ENCODE measurements at places on chromosomes 6 and 20.

DNA sequence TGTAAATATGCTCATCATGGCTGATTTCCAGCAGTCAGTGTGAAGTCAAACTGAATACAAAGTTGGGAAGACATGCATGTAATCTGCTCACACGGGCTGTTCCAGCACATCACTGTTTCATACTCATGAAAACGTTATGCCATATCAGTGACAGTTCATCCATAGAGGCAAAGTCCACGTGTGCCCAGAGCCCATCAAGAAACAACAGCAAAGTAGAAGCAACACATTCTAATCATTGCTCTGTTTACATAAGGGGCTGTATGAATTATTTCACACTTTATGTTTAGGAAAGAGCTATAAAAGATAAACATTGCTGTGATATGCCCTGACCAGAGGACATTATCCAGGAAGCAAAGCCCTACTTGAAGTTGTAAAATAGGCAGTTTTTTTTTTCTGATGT, 157.0 kb upstream of the ENPP5 start:
- DNase-seq: no peak

DNA sequence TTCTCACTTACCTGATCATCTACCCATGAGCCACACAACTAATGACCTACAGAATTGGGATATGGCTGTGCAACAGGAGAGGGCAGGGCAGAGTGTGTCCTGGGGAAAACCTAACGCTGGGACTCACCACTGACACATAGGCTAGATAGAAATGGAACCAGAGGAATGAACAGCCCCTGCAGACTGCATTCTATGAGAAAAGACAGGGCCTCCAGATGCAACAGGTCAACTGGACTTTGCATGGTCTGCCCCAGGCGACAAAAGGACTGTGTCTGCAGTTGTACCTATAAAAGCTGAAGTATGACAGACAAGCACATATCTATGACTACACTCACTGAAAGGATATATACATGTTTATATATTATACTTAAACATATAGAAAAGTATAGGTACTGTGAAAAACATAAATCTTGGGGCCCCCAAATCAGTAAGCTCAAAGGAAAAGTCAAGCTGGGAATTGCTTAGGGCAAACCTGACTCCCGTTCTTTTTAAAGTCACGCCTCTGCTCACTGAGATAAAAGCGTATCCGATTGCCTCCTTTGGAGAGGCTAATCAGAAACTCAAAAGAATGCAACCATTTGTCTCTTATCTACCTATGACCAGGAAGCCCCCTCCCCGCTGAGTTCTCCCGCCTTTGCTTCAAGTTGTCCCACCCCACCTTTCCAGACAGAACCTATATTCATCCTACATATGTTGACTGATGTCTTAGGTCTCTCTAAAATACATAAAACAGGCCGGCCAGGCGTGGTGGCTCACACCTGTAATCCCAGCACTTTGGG, 68.5 kb downstream of the EPB41L2 start:
- DNase-seq: no peak

- DNase-seq: no peak
These were observed 131.9 kb upstream of the BACH2 start for GRCh38 chr6:90428514-90428913.

DNA sequence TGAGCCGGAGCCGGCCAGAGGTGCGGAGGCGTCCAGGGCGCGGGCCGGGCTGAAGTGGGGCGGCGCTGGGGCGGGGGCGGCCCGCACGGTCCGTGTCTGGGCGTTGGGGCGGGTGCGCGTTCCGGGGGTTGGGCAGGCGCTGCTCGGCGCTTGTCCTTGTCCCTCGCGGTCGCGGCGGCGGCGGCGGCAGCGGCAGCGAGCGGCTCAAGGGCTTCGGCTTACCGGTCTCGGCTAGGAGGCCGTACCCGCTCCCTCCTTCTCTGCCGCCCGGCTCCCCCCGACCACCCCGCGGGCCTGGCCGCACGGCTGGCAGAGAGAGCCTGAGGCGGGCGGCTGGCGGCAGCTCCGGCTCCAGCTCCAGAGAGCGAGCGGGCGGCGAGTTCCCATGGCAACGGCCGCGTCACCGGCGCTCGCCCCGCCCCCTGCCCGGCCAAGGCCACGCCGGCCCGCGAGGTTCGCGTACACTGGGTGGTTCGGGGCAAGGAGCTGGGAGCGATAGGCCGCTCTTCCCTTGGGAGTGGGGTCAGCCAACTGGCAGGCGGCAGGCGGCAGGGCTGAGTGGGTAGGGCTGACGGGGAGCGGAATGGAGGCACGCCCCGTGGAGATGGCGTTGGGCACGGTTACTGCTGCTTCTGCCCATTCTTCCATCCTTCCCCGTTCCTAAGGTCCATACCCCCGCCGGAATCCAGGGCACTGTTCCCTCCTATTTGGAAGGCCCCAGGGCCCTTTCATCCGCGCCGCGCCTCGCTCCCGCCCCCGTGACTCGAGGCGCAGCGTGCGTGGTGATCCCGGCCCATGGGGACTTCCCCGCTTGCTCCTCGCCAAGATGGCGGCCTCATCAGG, at the start of gene LRRC73:
LRRC73 (minus strand) TSS at position 363 of the 843 bp plus-strand sequence. CDS start 561 bp downstream, outside the sequence.
- DNase-seq: peak; percentile 85

DNA sequence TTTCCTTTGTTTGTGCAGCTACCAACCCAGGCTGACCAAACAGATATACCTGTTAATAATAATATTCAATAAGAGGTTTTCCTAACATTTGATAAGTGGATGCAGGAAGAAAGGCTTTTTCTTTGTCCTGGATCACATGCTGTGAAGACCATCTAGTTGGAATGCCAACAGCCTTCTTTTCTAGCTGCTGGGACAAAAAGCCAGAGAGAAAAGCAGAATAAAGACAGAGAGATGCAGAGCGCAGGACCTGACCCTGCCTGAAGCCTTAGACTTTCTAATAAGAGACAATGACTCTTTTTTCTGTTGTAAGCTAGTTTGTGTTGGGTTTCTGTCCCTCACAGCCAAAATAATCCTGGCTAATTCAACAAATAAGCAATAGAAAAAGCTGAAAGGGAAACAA, 308.2 kb downstream of the PHF3 start:
- no peak for DNase-seq

DNA sequence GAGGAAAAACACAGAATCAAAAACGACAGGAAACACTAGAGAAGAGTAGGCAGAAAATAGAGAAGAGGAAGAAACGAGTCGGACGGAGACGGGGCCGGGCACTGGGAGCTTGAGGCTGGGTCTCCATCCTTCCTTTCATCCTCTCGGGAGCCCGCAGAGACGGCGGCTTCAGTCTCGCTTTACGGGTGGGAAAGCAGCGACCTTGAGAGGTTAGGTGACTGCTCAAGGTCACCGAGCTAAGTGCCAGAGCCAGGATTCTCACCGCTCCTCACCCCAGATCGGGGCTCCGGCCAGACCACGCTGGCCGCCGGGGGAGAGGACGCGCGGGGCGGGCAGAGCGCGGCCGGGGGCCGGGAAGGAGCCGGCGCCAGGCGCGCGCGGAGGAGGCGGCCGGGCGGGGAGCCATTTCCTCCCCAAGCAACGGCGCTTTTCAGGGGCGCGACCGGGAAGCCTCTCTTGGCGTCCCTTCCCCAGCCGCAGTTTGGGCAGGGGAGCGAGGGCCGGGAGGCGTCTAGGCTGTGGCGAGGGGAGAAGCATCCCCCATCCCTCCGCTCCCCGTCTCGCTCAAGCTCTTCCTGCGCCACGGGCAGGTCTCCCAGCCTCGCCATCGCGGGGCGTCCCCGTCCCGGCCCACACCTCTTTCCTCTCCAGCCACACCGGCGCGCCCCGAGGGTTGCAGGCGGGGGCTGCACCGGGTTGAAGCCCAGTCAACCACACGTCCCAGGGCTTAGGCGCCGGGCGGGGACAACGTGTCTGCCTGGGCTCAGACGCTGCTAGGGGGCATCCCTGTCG, 24.1 kb upstream of the MAP3K7 start:
- DNase-seq: no peak

DNA sequence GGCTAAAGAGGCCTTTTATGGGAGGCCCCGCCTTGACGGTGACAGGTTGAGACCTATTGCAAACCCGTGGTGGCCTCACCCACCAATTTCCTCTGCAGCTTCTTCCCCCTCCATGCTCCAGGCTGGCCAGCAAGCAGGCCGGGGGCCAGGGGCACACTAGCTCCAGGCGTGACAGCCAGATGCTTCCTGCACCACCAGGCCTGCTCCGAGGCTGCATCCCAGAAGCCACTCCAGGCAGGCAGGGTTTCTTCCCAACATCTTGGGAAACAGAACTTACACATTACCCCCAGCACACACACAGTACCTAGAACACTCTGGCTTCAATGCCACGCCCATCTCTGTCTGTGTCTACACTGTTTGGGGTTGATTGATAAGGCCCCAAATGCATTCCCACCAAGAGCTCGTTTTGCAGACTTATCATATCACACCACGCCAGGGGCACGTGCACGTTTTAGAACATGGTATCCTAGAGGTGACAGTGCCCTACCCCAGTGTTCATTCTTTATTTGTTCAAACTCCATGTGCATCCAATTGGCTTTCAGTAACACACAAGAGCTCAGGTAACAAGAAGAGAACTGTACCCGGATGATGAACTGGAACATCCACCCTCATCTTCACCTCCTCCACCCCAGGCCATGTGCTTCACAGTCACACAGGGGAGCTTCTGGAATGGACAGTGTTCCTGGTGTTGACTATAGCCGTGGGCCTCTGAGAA, 221.4 kb upstream of the RREB1 start:
- no peak for DNase-seq

GRCh38 chr6:100664274-100665040, 199.7 kb upstream of the SIM1 start:
- DNase-seq: peak; percentile 18

- no peak for DNase-seq
These were observed 119.1 kb downstream of the ADAT2 start for GRCh38 chr6:143331362-143331761.

DNA sequence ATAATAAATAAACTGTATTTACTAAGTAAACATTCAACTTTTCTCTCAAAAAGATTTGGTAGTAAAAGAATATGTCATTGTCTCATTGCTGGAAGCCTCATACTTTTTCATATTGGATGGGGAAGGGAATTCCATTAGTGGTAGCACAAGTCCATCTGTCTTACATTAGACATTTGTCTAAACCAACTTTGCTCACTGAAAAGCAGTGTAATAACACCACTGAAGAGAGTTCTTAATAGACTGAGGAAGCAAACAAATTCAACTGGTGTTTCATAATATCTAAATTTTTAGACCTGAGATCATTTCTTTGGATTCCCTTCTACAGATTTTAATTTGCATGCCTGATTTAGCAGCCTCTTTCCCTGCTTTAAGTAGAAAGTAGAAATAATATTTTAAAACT, 62.7 kb downstream of the PLCB1 start:
- DNase-seq: no peak

DNA sequence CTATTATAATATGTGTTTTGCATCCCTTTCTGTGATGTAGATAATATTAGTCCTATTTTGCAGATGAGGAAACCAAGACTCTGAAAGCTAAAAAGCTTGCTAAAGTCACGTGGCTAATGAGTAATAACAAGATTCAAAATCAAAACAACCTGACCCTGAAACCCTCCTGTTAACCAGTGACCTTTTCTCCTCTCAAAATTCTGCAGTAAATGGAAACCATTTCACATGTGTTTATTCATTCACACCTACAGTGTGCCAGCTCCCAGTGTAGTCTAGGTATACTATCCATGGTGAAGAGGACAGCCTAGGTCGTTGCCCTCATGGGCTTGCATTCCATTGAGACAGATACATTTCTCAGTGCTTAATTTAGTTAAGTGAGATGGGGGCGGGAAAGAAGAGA, 30.6 kb upstream of the PHACTR2 start:
- no peak for DNase-seq

DNA sequence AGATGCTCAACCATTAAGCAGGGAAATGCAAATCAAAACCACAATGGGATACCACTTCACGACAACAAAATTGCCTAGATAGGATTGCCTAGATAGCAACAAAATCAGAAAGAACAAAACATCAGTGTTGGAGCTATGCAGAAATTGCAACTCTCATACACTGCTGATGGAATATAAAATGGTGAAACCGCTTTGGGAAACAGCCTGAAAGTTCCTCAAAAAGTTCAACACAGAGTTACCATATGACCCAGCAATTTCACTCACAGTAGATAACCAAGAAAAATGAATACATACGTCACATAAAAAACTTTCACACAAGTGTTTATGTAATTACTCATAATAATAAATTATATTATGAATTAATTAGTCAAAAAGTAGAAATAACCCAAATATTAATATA, 78.3 kb downstream of the MAFB start:
- DNase-seq: no peak

DNA sequence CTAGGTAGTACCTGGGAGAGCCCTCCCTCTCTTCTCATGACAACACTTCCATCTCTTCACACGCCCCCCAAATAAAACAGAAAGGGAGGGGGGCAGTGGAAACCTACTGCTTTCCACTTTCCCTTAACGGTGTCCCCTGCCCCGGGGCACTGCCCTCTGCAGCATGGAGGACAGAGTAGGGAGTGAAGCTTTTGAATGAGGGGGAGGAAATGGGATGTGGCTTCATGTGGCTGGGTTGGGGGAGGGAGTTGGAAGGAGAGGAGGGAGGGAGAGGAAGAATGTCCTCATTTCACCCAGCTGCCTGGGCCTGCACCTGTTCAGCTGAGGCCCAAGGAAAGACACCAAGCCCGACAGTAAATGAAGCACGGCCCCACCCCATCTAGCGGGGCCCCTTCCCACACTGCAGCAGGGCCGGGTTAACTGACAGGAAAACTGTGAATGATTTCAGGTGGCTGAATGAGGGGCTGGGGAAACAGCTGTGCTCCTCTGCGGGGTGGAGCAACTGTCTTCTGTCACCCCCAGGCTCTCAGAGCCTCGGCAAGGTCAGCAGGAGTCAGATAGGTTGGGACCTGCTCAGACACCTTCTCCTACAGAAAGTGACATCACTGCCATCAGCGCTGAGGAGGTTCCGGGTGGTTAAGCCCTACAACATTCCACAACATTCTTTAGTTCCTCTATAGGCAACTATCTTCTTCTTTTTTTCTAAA, 40.0 kb upstream of the TAF8 start:
- DNase-seq: peak; percentile 86

DNA sequence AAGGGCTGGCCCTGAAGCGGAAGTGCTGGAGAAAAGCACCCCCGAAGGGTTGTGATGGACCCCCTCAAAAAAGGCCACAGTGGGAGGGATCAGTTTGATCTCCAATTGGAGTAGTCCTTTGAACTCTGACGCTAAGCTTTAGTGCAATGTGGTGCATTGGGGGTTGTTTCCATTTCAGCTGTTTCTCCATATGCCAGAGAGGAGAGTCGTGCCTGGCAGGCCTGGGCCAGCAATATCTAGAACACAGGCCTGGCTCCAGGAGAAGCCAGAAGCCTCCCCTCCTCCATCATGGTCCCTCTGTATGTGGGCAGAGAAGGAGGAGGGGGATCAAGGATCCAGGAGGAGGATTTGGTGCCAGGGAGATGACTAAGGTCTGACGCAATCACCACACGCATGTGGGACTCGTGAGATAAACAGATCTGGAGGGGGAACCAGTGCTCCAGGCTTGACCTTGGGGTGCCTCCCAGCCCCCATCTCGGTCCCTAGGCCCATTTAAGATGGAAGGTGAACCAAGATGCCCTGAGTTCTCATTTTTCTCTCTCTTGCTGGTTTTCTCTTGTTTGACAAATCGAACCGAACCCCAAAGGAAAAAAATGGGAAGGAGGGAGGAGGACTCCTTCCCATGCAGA, 517.4 kb upstream of the JARID2 start:
- no peak for DNase-seq
